ENCODE measurements at places on chromosomes 5 and 9.

DNA sequence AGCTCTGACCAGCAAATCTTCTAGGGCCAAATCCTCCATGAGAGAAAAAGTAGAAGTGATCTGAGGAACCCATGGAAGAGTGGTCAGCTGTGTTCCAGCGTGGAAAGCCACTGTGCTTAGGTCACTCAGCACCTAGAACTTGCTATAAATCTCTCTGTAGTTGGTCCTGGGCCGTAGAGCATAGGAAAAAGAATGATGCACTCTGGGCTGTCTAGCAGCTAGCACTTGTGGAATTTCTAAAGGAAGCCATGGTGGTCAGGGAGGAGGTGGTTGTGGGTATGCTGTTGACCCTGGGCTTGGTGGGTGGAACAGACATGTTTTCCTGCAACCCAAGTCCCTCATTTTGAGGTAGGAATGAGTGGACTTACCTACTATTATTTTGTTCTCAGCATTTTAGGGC lies 48.1 kb downstream of the GGTA1 start:
- no peak for DNase-seq

DNA sequence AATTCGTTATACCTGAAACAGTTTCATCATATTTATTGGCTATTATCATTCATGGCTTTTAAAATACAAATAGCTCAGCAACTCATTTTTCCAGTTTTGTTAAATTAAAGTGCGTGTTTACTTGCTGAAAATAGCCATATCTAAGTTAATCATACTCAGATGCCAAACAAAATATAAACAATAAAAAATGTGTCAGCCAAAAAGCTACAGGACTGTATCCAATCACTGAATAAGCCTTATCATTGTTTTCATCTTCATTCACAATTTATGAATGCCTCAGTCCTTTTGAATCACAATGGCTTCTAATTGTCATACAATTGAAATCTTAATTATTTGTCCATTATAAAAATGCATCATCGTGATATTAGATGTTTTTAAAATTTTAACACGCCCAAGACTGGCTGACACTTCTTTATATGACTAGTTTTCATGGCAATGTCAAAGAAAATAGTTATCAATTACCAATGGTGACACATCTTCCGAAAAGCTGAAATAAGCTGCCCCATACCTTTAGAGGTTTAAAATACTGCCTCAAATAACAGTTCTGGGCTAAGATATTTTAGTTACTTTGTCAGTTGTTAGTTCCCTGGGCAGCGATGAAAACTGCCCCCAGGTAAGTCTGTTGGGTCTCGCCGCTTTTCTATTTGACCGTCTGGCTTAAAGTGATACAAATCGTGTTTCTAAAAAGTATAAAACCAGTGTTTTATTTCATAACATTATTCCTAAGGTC lies 1.8 kb downstream of the NFIB start:
- DNase-seq: no peak

GRCh38 chr5:108548684-108549596 lies 167.0 kb upstream of the FBXL17 start:
- peak; percentile 2 for DNase-seq

DNA sequence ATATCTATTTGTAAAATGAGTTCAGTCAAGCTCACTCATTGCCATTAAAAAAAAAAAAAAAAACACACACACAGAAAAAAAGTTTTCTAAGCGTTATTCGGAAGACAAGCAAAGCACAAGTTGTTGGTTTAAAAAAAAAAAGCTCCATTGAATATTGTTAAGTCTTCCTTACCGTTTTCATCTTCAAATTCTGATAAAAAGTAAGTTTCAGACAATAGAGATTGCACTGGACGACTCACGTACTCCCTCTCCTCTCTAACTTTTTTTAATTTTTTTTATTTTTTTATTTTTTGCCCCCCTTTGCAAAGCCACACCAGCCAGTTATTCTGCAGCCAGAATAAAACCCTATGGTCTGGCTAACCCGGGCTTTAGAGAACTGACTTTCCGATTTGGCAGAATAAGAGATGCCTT lies 544 bp downstream of the ADAMTS6 start:
- peak; percentile 41 for DNase-seq

GRCh38 chr9:72133365-72134035 lies 15.7 kb upstream of the GDA start:
- DNase-seq: no peak

GRCh38 chr9:72627147-72627546 lies 105.7 kb downstream of the TMC1 start:
- DNase-seq: no peak

GRCh38 chr5:68343421-68343826 lies 127.9 kb downstream of the PIK3R1 start:
- DNase-seq: peak; percentile 78
